CD4-positive, alpha-beta T cell treated with Interleukin-12 subunit alpha and Interleukin-12 subunit beta, for 1 hour (primary cell): ENCODE measurements at places on chromosomes 12 and 14.
A peak's percentile ranks its signal among the peaks of the same experiment; 100 is the strongest.

GRCh38 chr12:1640328-1641234 is 11.6 kb downstream of the WNT5B start:
- DNase-seq = no peak

- no peak for DNase-seq
These were observed 682 bp upstream of the TRIP11 start for GRCh38 chr14:92040431-92041051.

DNA sequence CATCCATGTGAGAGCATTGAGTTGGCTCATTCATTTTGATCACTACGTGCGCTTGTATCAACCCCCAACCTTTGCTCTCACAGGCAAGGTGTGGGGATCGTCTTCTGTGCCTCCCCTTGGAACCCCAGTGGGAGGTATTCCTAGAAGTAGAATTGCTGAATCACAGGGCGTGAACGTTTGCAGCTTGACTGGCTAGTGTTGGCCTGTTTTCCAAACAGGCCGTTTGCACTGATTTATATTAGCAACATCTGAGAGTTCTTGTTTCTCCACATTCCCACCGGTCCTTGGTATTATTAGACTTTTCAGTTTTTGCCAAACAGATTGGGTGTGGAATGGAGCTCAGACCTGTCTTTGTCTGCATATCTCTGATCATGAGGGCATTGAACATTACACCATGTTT is 288.6 kb upstream of the PWP1 start:
- DNase-seq = no peak

- DNase-seq = peak; percentile 54
These were observed 19.6 kb downstream of the ACVR1B start for GRCh38 chr12:51970904-51971646.

- DNase-seq = no peak
These were observed 75.3 kb upstream of the AMN1 start for GRCh38 chr12:31804185-31804504.

GRCh38 chr14:95623195-95623594 is 63.0 kb upstream of the TCL1B start:
- no peak for DNase-seq

- DNase-seq = no peak
These were observed 14.3 kb upstream of the ATP23 start for GRCh38 chr12:57927086-57927485.

DNA sequence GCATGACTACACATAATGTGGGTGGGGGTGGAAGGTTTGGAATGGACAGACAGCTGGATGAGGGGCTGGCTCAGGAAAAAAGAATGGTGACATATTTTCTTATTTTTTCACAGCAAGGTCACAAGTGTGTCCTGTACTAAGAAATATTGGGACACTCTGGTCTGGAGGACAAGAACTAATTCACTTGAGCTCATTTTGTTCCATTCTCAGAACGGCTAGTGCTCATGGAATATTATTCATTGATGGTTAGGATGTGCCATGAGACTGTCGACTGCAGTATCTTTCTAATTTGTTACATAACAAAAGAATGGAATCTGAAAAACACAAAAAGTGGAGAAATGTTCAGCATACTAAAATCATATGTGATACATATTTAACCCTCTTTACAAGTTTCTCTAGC is 149.5 kb downstream of the BMP4 start:
- no peak for DNase-seq

- no peak for DNase-seq
These were observed 259.7 kb upstream of the DCN start for GRCh38 chr12:91441993-91442952.

DNA sequence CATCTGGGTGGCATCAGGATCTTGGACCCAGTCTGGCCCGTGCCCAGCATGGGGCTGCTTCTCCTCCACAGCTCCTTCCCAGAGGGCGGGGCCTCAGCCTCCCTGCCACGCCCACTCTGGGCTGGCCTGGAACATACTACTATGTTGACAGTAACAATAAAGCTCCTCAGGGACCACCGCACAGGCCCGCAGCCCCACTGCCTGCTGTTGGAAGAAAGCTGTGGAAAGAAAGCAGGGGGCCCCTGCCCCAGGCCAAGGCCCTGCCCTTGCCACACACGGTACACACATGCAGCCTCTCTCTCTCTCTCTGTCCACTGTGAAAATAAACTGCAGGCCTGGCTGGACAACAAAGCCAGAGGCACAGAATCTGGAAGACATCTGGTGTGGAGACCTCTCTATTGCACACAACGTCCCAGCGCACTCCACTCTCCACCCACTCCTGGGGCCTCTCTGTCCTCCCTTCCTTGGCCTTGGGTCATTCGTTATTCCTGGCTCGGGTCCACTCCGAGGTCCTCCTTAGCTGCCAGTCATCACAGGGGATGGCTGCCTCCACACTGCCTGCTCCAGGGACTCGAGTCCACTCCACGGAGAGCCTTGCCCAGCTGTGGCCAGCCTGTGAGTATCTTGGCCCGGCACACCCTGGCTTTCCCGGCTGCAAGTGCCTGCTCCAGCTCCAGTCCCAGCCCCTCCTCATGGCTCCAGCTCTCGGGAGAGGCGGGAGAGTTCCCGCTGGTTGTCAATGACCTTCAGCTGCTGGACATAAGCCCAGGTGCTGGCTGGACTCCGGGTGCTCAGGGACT is 11.8 kb upstream of the ENDOU start:
- no peak for DNase-seq

- DNase-seq = no peak
These were observed 348.8 kb downstream of the GXYLT1 start for GRCh38 chr12:41795910-41796309.

DNA sequence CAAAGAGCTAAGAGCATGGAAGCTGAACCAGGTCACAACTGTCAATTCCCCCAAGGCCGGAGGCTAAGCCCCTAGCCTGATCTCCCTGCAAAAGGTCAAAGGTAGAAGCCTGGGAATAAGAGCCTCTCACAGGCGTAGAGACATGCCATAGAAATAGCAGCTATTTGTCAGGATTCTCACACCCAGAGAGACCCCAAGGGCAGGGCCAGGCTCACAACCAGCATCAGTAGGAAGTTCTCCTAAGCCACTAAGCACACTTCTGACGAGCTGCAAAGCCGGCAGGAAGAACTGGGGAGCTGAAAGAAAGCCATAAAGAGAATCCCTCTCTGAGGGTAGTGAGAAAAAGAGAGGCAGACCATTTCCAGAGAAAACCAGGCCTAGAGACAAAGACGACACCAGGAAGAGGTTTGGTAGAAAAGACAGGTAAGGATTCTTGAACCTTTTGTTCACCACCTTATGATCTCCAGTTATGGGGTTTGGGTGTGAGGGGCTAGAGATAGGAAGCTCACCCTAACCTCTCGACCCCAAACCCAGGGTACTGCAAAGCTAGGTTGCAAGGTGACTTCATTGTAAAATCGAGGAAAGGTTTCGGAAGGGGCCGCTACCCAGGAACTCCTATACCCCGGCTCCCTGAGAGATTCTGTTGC is 1.0 kb downstream of the SMARCC2 start:
- no peak for DNase-seq

DNA sequence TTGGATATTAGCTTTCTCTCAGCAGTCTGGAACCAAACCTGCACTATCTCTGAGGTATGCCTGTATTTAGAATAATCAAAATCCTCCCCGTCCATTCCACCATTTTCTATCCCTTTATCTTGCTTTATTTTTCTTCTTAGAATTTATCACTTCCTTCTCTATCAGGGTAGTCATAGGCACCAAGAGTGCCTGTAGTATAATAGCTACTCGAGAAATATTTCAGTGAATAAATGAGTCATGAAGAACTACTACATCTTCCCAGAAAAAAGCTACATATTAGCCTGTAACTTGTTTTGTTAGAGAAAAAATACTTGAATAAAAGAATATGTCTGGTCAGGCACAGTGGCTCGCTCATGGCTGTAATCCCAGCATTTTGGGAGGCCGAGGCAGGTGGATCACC is 4.3 kb downstream of the SLC2A14 start:
- no peak for DNase-seq

DNA sequence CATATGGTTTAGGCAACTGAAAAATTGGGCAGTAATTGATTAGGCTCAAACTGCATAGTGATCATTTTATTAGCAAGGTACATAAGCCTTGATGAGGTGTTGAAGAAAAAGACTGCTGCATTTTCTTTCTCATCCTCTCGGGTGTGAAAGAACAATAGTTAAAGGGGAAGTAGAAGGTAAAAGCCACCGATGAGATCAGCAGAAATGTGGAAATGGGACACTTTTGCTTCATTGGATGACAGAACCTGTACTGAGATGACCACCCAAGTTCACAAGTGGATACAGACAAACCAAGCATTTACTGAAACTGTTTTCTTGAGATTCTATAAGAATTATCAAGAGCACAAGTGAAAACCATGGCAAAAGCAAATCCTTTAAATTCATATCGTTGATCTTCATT is 184.0 kb downstream of the TMX1 start:
- DNase-seq = no peak

GRCh38 chr12:78628491-78629100 is 236.0 kb upstream of the SYT1 start:
- DNase-seq = no peak

DNA sequence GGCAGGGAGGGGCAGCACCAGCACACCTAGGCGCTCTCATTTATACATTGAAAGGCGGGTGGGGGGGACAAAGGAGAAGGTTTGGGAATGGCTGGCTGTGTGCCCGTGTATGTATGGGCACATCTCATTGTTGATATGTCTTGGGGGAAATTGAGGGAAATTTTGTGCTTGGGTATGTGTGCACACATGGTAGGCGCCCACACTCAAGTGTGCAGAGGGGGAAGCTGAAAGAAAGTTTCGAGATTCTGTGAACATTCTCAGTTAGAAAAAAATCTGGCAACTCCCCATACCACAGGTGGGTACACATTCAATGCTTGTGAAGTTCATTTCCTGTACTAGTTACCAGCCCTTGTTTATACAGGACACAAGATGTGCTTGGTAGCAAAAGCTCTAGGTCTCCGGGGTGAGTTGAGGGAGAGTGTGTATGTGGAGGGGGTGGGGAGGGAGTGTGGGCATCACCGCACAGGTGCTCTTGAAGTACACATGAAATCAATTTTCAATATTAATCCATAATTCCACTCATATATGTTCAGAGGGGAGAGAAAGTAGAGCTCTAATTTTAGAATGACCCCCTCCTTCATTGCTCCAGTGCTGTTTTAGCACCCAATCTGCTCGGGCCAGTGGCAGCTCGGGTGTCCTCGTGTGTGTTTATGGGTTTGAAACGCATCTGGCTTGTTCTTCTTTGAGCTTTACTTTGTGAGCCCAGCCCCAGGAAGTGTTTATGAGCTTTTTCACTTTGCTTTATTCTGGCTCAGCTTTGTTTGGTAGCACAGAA is 286.0 kb downstream of the ZFP36L1 start:
- DNase-seq = peak; percentile 59

DNA sequence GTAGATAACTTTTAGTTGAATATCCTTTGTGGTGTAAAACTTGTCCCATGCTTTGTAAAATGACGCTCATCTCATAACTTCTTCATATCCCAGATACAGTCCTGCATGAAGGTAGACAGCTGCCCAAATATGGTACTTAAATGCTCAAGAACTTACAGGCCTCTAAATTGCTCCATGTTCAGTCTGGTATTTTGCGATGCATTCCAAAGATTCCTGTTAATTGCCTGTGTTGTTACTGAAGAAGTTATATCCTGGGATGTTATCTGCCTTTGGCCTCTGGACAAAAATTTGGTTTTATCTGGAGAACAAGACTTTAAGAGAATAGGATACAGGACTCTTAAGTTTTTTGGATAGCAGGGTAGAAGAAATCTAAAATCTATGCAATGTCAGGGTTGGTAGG is 473.0 kb downstream of the PCNX1 start:
- DNase-seq = no peak

- DNase-seq = no peak
These were observed 83.3 kb downstream of the PTPRO start for GRCh38 chr12:15405606-15406005.

GRCh38 chr12:45509187-45509586 is 220.3 kb upstream of the ARID2 start:
- DNase-seq = no peak

GRCh38 chr12:130863298-130863697 is 8.6 kb upstream of the RAN start:
- no peak for DNase-seq

- no peak for DNase-seq
These were observed at the start of gene SERPINA5 for GRCh38 chr14:94581127-94581999. TSS of gene SERPINA5 (plus strand) at chr14:94581426. CDS start at chr14:94587363, 5,937 bp downstream.

DNA sequence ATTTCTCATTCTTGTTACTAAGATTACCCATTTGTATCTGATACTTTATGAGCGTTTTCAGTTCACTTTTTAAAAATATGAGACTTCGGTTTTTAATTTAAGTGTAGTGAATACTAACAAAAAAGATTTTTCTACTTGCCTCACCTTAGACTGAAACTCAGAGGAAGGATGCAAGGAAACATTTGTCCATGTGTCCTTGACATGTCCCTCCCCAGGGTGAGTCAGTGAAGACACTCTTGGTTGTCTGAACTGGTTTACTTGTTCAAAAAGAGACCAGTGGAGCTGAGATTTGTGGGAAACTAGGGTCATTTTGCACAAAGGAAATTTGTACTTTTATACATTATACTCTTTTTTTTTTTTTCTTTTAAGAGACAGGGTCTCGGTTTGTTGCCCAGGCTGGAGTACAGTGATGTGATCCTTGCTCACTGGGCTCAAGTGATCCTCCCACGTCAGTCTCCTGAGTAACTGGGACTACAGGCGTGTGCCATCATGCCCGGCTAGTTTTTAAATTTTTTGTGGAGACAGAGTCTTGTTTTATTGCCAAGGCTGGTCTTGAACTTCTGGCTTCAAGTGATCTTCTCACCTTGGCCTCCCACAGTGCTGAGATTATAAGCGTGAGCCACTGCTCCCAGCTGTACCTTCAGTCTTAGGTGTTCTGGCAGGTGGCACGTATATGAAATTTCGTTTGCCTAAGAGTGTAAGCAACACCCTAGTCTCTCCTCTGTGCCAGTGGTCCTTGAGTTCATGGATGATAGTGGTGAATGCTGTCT is 56.7 kb downstream of the PPFIBP1 start:
- DNase-seq = no peak

DNA sequence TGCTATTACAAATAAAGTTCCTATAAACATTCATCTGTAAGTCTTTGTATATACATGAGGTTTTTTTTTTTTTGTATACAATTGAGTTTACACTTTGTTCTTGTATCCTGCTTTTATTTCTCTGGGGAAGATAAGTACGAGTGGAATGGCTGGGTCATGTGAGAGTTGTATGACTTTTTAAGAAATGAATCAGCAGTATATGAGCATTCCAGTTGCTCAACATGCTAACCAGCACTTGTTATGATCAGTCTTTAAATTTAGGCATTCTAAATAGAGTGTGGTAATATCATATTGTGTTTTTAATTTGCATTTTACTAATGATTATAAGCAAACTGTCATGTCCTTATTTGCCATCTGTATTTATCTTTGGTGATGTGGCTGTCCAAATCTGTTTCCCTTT is 44.7 kb upstream of the AMIGO2 start:
- DNase-seq = no peak

GRCh38 chr14:104464907-104465306 is 114.7 kb upstream of the C14orf180 start:
- DNase-seq = no peak
